Muscle of arm (tissue), 14 donors: ENCODE measurements at places on chromosomes 6 and 20. TPM values are rescaled to one million over a fixed set of nuclear protein-coding genes. Genes with fewer than 3 reads are reported as not detected.

Gene GSTA2
- polyA plus RNA-seq: not detected

Gene MDFI
- polyA plus RNA-seq: not detected

DNA sequence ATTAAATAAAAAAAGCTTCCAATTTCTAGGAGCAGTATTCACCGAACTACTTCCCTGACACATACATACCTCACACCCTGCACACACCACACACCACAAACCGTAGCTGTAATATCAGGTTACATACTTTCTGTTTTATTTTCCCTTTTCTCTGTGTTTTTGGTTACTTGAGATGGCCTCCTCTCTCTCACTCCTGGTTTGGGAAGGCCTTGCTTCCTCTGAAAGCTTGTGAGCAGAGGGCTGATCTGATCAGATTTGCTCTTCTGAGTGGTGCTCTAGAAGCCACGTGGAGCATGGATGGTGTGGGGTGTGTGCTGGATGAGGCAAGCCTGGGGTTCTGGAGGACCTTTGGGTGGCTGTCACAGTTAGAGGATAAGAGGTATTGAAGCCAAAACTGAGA lies 20.9 kb downstream of the UTRN start:
- DNase-seq: no peak

- no peak for DNase-seq
Measured at GRCh38 chr6:142935553-142936517, 9.1 kb downstream of the HIVEP2 start.

DNA sequence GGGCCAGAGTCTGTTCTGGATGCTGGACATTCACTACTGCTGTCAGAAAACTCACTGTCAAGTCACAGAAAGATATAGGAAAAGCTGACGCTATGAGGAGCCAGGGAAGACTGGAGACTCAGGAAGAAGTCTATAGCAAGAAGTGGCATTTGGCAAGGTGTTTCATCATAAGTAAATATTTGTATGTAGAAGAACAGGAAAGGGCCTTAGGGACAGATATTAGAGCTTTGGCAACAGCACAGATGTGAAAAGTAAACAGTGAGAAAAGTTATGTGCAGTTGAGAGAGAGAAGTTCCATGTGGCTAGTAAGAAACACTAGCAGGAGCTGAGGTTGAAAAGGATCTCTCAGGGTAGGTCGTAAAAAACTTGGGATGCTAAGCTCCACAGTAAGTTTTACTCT lies 868.9 kb downstream of the PHF3 start:
- no peak for DNase-seq

DNA sequence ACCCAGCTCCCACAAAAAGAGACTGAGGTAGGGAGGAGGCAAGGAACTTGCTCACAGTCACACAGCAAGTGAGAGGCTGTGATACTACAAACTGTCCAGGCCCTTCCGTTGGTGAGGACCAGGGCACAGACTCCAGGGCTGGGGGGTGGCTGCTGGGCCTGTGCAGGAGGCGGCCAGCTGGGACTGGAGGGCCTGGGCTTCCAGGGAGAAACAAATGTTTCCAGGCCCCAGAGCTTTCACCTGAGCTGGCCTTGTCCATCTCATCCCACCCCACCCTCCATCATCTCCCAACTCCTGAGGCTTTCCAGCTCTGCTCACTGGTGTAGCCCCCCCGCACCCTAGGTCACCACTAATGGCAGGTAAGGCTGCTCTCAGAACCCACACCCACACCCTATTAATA lies 86.0 kb downstream of the GRM4 start:
- no peak for DNase-seq

DNA sequence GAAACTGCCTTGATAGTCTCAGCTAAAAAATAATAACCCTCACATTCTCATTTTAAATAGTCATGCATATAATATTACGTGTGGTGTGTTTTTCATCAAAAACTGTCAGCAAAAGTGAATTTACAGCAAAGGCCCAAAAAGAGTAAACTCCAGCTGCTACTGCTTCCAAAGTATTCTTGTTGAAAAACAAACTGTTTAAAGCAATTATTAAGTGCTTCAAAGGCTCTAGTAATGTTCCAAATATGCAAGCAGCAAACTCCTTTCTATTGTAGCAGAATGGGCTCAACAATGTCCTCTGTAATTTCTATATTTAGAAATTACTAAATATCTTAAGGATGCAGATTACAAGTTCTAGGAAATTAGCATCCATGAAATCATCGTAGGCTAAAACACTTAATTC lies 280.0 kb upstream of the TBX18 start:
- DNase-seq: no peak

DNA sequence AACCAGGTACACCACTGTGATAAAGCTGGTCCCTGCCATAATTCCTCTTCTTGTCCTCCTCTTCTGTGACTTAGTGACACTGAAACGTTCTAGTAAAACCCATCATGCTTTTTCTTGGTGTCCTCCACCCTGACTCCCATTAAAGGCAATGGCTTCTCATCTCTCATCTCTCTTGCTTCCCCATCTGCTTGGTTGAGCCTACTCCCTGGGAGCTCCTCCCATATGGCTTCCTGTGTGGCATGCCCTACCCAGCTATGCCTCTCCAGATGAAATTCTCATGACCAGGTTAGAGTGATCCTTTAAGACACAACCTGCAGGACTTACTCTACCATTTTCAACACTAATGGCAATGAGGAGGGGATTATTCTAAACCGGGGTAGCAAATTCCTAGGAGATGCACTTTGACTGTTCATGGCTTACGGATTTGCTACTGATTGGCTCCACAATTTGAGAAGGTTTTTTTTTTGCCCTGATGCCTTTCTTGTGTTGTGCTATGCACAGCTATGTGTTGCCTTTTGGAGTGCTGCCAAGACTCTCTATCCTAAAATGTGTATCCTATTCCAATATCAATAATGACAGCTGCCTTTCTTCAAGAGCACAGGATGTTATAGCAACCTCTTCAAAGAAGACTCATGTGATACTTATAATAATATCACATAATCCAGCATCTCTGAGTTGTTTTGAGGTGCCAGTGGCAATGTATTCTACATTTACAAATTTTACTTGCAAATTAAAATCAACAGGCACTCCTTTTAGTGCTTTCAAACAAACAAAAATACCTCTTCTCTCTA lies 6.1 kb downstream of the SIRPG start:
- DNase-seq: no peak

- DNase-seq: no peak
Measured at GRCh38 chr6:40672087-40672486, 84.9 kb upstream of the LRFN2 start.

- DNase-seq: no peak
Measured at GRCh38 chr6:14910692-14911547, 334.9 kb upstream of the JARID2 start.

DNA sequence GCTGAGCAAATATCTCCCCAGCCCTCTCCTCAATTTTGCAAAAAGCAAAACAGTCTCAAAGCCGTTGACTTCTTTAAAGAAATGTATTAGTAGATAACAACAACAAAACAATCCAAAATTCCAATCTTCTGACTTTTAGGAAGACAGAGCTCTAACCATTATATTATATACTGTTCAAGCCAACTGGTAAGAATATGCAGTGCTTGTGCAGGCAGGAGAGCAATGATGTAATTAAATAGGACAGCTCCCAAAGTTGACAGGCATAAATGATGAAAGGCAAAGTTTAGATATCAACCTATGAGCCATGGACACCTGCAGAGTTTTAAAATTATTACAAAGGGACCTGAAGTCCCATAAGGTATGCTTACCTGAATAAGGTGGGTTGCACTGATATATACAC lies 16.6 kb upstream of the CEP85L start:
- no peak for DNase-seq

Gene MRPL18
- polyA plus RNA-seq: not detected

- peak; percentile 57 for DNase-seq
Measured at GRCh38 chr6:134175532-134176263, 123.3 kb upstream of the SLC2A12 start.

GRCh38 chr6:29696147-29697125 lies 15.5 kb upstream of the ZFP57 start:
- DNase-seq: no peak

- no peak for DNase-seq
Measured at GRCh38 chr6:96065213-96065612, 49.4 kb downstream of the FUT9 start.

- no peak for DNase-seq
Measured at GRCh38 chr6:142796571-142796970, 148.4 kb downstream of the HIVEP2 start.

DNA sequence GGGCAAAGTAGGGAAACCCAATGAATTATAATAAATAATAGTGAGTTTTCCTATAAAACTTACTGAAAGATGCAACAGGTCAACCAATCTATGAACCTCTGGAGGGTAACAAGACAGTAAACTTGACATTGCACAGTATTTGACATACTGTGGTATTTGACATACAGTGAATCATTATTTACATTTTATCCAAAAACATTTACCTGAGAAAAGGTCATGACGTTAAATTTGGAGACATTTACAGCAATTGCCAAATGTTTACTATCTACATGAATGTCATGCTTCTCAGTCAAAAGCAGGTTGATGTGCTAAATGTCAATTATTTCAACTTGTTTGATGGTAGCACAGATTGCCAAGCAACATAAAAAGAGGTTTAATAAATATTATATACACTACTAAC lies 35.8 kb upstream of the NOX3 start:
- no peak for DNase-seq

Gene LY6G6F
- polyA plus RNA-seq: not detected

GRCh38 chr6:126015863-126016262 lies 29.5 kb downstream of the TRMT11 start:
- no peak for DNase-seq

Gene REM1
- polyA plus RNA-seq: 6.9 TPM

- no peak for DNase-seq
Measured at GRCh38 chr20:63696628-63697356, at the start of gene TNFRSF6B. Gene TNFRSF6B, plus strand, starts transcription at chr20:63696652. Its CDS starts 116 bp downstream, at chr20:63696768.

- no peak for DNase-seq
Measured at GRCh38 chr6:106849120-106849519, 125.4 kb downstream of the CD24 start.

DNA sequence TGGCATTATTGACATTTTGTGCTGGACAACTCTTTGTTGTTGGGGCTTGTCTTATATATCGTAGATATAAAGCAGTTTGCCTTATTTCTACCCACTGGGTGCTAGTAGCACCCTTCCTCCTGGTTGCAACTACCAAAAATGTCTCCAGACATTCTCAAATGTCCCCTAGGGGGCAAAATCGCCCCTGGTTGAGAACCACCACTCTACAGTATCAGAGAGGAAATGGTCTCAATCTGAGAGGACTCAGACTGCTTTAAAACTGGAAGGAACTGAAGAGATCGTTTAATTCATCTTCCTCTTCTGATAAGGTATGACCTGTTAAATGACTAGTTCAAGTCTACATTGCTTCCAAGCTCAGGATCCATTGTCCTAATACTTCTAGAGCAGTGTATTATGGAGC lies 14.9 kb downstream of the SH3BGRL2 start:
- DNase-seq: no peak

DNA sequence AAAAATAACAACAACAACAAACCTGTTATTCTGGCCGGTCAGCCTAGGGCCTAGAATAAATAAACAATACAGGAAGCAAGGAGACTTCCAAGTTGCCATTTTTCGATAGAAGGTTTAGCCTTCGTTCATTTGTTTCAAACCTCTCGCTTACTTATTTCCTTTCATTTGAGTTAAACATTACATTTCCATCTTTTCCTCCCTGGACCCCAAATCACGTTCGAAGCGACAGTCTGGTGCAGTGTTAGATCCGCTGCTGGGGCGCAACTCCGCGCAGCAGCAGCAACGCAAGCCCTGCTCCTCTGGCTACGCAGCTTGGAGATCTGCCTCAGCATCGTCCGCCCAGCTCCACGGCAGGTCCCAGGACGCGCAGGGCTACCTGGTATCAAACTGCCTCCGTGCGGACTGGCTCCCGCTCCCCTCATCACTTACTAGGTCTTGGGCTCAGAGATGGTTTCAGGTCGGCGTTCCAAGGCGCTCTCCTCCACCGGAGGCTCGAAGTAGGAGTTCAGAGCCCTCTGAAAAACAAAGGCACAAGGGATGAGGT lies 530 bp downstream of the TDP2 start:
- DNase-seq: no peak

GRCh38 chr6:128712898-128713297 lies 170.0 kb upstream of the LAMA2 start:
- DNase-seq: no peak

Gene SLC44A4
- not detected for polyA plus RNA-seq

DNA sequence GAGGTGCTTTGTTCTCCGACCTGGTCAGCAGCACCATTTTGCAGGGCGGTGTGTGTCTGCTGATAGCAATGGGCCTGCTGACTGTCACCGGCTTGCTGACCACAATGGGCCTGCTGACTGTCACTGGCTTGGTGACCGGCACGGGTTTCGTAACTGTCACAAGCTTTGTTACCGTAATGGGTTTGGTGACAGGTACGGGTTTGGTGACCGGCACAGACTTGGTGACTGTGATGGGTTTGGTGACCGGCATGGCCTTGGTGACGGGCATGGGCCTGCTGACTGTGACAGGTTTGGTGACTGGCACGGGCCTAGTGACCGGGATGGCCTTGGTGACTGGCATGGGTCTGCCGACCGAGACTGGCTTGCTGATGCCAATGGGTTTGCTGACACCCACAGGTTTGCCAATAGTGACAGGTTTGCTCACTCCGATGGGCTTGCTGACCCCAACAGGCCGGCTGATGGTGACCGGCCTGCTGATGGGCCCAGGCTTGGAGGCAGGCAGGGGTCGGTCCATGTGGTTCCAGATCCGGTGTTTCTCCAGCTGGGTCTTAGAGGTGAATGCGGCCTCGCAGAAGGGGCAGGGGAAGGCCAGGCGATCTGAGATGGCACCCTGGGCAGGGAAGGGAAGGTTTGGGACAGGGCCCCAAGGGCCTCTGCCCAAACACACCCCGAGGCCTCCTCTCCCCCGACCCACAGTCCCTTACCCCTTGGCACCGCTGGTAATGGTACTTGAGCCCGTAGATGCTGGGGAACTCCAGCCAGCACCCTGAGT lies 3.4 kb downstream of the ZNF512B start:
- DNase-seq: no peak

DNA sequence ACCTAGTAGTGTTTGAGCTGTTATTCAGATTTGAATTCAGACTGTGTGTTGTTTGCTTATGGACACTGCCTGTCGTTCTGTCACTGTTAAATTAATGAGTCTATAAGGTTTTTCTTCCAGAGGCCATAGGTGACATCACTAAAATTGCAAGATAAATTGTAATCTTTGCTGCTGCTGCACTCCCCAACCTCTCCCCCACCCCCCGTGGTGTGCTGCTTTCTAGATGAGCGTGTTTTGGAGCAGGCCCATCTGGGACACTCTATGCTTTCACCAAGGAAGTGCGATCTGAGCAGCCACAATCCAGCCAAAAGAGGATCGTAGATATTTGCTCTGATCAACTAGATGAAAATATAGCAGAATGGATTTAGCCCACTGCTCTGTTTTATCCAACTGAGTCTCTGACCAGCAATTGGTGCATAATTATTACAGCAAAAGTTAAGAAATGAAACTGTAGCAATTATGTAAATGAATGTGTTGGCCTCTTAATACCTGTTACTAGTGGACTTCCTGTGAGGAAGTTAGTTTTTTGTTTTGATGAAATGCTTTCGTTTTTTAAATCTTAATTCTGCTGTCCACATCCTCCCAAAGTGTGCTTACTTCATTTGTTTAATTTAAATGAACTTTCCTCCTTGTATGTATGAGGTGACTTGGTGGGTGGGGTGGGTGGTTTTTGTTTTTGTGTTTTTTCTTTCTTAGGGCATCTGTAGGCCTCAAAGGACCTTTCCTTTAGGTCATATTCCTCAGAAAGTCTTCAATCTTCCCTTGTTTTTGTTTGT lies 58.1 kb downstream of the RPRD1B start:
- no peak for DNase-seq

- no peak for DNase-seq
Measured at GRCh38 chr6:93238632-93239031, 180.7 kb downstream of the EPHA7 start.

- DNase-seq: peak; percentile 94
Measured at GRCh38 chr6:3913077-3913957, 64.1 kb downstream of the FAM50B start.
